ENCODE measurements at places on chromosomes 3 and 15. TPM values are rescaled to one million over a fixed set of nuclear protein-coding genes. Genes with fewer than 3 reads are reported as not detected.

Gene AQP9
- total RNA-seq, result not detected

Gene FANCD2OS
- not detected for total RNA-seq

Gene B3GALNT1
- not detected for total RNA-seq

Gene HIGD2B
- not detected for total RNA-seq

Gene CNTN4
- total RNA-seq, result 0.13 TPM

Gene CPEB1
- 0.07 TPM for total RNA-seq

Gene HEMK1
- total RNA-seq, result 9.8 TPM

Gene CCRL2
- not detected for total RNA-seq

All from HepG2 (cell line).